Right lobe of liver (tissue), 6 donors: ENCODE measurements at places on chromosomes 13 and 19.

GRCh38 chr13:40756042-40756441 is 14.9 kb downstream of the MRPS31 start:
- DNase-seq: no peak

DNA sequence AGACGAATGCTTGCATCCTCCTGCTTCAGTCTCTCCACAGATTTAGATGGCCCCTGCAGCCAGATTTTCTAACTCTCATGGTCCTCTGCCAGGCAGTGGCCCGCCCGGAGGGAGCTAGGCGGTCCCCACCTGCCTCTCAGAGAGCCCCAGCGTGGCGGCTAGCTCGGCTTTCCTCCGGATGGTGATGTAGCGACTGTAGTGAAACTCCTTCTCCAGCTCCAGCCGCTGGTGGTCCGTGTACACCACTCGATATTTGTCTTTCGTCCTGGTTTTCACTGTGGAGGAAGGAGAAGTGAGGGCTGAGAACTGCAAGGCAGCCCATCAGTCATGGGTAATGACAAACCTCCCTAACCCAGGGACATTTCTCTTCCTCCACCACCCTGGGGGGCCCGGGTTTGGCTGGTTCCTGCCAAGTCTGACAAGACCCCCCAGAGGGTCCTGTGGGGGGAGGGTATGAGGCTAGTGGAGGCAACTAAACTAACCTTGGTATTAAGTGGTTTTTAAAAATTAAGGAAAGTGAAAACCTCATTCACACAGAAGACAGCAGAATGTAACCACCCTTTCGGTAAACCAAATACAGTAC is 4.3 kb downstream of the CDX2 start:
- DNase-seq: no peak

DNA sequence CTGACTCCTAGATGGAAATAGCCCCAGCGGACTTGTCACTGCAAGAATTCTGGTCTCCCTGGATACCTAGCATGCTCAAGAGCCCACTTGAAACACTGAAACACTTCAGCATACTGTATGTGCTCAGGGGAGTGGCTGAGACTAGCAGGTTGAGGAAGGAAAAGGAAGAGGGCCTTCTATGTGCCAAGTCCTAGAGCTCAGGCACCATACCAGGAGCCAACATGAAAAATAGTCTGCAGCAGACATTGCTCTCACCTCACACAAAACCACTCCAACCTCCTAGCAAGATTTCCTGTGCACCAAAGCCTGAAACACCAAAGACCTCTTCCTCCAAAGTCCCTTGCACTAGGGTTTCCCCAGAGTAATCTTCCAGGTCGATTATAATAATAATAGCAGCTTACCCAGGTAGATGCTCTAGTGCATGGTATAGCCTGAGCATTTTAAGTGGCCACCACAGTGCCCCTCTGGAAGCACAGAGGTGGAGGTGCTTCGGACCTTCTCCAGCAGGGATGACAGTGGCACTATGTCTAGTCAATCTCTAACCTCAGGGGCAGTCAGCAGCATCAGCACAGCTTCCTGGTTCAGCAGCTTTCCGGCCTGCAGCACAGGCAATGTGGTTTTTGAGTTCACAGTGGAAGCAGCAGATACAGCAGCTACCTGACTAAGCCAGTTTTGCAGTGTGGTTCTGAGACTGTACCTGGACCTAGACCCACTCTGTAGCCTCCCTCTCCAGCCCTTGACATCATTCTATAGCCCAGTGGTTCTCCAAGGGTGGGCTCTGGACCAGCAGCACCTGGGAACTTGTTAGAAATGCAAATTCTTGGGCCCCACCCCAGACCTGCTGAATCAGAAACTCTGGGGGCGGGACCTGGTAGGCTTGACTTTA is 45.6 kb upstream of the UBE2L5 start:
- no peak for DNase-seq

GRCh38 chr13:97390941-97391600 is 42.9 kb upstream of the RAP2A start:
- DNase-seq: no peak

- no peak for DNase-seq
Observed at GRCh38 chr19:7779631-7780486, 16.8 kb downstream of the CLEC4M start.

- DNase-seq: peak; percentile 77
Observed at GRCh38 chr19:45279587-45280192, 28.6 kb downstream of the MARK4 start.

GRCh38 chr13:83876546-83876945 is 5.7 kb downstream of the SLITRK1 start:
- DNase-seq: no peak

GRCh38 chr13:107157271-107157670 is 589.3 kb upstream of the ARGLU1 start:
- no peak for DNase-seq

DNA sequence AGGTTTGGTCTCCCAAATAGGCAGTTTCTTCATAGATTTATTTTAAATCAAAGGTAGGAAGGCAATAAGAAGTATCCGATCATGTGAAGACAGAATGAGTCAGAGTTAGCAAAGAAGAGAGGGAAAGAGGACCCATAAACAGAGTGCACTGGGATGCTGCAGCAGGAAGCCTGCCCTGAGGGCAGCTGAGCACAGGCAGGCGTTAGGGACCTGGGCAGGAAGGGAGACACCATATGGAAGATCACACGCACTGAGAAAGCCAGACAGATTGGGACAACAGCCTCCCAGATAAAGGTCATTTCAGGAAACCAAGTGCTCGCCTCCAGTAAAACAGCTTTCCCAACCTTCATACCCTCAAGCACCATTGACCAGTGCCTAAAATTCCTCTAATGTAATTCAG is 598.0 kb downstream of the EFNB2 start:
- no peak for DNase-seq

- no peak for DNase-seq
Observed at GRCh38 chr19:16062789-16063188, 13.5 kb upstream of the TPM4 start.

GRCh38 chr13:50629966-50630365 is 213.5 kb downstream of the DLEU7 start:
- no peak for DNase-seq

DNA sequence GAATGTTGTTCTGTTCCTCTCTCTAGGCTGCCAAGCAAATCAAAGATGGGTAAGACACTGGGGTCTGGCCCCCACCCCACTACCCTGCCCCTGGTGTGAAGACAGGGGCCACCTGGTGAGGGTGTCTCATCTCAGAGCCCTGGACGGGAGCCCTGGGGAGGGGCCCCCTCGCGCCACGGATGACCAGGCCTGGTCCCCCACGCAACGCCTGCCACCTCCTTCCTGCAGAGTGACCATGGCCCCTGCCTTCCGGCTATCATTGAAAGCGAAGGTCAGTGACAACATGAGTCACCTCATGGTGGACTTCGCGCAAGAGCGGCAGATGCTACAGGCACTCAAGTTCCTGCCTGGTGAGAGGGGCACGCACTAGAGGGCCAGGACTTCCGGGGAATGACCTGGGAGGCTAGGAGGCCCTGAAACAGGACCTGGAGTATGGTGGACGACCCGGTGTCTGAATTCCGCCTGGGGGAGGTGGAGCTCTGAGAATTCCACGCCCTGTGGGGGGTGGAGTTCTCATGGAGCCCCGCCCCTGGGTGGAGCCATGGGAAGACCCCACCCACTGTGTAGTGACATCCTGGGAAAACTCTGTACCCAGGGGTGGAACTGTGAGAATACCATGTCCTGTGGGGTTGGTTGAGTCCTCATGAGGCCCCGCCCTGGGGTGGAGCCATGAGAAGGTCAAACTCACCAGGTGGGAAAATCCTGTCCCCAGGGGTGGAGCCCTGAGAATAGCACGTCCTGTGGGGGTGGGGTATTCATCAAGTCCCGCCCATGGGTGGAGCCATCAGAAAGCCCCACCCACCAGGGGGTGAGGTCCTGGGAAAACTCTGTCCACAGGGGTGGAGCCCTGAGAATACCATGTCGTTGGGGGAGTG is 6.1 kb downstream of the FSD1 start:
- DNase-seq: no peak

DNA sequence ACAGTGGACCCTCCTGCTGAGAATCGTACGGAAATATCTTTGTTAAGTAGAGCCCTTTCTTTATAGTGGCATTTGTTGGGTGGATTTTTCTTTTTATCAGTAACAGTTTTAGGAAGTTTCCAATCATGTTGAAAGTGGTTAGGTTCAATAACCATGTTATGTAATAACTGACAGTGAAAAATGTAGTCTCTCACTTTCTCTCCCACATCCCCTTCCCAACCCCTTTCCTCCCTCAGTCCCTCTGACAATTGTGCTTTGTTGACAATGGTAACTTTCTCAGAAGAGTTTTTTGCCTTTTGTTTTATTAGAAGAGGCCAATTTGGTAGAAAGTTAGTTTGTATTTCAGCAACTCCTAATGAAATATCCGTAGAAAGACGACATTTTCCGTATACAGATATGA is 77.8 kb upstream of the SLAIN1 start:
- no peak for DNase-seq

GRCh38 chr19:13838435-13839129 is 38.4 kb upstream of the NANOS3 start:
- DNase-seq: no peak

DNA sequence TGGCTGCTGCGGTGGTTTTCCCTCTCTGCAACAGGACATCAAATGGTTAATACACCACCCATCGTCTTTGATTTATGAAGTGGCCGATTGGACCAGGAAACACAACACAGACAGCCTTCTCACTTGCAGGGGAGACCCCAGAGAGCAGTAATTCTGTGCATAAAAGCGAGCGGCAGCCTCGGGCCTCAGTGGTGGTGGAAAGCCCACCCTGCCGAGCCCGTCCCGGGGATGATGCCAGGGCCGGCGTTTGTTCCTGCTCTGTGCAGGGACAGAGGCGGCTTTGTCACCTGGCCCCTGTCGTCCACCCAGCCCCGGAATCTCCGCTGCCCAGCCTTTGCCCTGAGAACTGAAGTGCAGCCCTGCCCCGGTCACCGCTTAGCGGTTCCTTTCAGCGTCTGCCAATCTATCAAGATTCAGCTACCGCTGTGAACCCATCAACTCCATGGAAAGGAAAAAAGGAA is 184.4 kb downstream of the TSHZ3 start:
- no peak for DNase-seq

- DNase-seq: no peak
Observed at GRCh38 chr13:96781141-96781540, 213.1 kb downstream of the OXGR1 start.

DNA sequence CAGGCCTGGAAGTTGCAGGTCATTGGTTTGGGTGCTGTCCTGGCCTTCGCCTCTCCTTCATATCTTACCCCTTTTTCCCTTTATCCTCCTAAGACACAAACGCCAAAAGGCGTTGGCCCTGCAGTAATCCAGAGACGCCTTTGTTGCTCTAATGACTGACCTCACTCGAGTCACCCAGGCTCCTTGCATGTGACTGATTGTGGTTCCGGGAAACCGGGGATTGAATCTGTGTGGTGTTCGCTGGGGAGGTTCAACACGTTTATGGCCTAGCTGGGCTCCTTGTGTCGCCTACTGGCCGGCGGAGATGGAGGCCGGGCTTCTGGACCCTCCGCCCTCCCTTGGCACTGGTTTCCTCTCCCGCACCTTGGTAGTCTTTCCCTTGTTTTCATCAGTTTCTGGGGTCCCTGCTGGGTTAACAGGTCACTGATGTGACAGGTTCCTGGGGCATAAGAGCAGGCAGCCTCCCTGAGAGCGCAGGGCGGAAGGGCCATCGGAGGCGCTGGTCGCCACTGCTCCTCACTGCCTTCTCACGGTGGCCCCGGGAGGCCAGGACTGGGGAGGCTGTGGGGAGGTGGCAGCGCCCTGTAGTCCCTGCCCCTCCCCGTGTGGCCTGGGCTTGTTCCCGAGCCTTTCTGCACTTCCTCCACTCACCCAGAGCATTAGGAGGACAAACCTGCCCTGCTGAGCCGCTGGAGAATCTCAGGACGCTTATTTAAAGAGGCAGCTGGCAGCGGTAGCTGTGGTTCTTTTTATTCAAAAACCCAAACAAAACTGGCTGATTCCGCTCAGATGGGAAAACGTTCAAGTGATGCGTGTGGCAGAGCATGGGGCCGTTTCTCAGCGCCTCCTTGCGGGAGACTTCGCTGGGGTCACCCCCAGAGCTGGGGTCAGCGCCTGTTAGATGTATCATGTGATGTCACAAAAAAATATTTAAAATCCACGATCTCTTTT is 18.1 kb upstream of the NDUFS7 start:
- peak; percentile 38 for DNase-seq

DNA sequence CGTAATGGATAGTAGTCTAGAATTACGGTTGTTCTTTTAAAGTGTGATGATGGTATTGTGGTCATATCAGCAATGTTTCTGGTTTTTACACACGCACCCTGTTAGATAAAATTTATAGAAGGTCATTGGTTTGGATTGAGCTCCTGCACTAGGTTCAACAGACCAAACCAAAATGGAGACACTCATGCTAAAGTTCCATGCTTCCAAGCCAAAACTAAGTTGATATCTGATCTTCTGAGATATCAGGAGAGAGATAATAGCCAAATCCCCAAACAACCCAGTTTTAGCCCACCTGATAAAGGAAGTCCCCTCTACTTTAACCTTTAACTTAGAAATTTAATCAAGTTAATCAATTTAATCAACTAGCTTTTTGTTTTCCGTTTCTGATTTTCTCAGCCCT is 1.2 kb downstream of the NOSIP start:
- no peak for DNase-seq
